ENCODE measurements at places on chromosomes 7 and 10. TPM values are rescaled to one million over a fixed set of nuclear protein-coding genes. Genes with fewer than 3 reads are reported as not detected.

GRCh38 chr10:124185084-124185483 is 91.7 kb upstream of the CHST15 start:
- DNase-seq, result peak; percentile 46

The PLCE1 gene
- 5.9 TPM for polyA plus RNA-seq

- DNase-seq, result no peak
Measured at GRCh38 chr10:31645786-31646185, 282.8 kb downstream of the ARHGAP12 start.

DNA sequence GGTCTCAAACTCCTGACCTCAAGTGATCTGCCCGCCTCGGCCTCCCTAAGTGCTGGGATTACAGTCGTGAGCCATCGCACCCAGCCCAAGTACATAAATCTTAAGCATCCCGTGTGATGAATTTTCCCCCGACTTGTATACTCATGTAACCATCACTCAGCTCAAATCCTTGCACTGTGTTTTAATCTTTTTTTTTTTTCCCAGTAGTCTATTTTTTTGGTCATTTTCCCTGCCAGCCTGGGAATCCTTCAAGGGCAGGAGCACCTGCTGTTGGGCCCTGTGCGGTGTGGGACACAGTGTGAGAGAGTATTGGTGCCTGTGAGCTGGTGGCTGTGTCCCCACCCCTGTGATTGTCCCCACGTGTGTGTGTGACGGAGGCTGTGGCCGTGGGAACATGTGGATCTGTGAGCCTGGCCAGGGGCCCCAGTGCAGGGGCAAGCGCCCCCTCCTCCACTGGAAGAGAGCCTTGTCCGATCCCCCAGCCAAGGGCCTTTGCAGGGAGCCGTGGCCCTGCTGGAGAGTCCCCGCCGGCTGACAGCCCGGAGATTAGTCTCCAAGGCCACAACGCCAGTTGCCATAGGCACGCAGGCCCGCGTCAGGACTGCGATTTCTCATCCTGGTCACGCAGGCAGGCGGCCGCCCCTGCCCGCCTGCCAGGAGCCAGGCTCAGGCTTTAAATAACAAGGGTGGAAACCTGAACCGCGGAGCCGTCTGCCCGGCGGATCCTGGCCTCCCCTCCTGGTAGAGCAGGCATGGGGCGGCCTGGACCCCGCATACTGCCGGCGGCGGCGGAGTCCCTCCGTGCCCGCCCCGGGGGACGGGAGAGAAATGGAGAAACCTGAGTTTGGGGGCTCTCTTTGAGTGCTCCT is 26.5 kb downstream of the GTF2IRD1 start:
- DNase-seq, result peak; percentile 93

The TAS2R41 gene
- not detected for polyA plus RNA-seq

DNA sequence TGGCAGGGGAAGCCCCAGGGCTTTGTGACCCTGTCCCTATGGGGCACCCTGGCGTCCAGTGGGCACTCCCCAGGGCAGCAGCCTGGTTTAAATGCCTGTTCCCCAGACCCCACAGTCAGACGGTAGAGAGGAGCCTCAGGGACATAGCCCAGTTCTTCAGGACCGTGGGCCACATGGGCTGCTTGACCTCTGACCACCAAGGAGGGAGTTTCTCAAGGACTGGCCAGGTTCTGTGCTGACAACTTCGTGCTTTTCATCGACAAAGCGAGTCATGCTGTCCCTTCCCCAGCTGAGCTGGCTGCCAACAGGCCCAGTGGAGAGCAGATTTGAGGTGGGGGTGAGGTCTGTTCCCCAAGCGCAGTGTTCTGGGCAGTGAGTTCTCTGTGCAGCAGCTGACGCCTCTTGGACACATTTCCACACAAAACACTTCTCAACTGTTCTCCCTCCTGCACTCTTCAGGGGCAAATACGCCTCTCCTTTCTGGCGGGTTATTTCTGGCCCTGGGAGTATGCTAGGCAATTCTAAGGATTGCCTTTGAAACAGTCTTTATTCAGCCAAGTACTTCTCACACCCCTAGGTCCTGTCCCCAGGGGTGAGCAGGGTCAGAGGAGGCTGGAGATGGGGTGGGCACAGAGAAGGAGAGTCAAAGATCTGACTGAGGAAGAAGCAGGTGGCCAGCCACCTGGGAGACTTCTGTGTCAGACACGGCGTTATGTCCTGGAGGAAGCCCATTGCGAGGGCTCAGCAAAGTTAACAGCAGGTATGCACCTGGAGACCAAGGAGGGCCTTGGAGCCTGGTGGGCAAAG is 57.3 kb upstream of the CAMK2B start:
- peak; percentile 18 for DNase-seq

DNA sequence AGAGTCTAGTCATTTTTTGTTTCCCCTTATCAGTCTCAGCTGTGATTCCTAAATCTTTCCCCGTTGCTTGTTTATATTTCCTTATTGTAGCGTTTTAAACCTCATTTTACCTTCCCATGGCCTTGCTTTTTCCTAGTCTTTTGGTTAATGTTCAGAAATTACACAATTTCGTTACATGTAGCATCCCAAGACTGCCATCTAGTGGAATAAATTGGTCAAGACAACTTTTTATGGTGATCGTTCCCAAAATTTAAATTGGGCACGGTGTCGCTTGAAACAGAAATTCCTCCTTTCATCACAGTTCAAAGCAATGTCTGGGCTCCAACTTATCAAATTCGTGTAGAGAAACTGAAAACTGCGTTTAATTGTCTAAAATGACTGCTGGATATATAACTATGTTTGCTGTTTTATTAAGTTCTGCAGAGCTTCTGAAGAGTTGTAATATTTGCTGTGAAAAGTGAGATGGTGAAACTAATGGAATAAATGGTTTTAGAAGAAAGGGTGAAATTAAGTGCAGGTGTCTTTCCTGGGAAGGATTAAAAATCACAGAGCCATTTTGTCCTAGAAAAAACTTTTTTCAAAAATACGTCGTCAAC is 370.2 kb downstream of the PHF14 start:
- no peak for DNase-seq

The MEST gene
- polyA plus RNA-seq, result 23.6 TPM

GRCh38 chr10:91745090-91745831 is 53.0 kb upstream of the TNKS2 start:
- DNase-seq, result peak; percentile 26

DNA sequence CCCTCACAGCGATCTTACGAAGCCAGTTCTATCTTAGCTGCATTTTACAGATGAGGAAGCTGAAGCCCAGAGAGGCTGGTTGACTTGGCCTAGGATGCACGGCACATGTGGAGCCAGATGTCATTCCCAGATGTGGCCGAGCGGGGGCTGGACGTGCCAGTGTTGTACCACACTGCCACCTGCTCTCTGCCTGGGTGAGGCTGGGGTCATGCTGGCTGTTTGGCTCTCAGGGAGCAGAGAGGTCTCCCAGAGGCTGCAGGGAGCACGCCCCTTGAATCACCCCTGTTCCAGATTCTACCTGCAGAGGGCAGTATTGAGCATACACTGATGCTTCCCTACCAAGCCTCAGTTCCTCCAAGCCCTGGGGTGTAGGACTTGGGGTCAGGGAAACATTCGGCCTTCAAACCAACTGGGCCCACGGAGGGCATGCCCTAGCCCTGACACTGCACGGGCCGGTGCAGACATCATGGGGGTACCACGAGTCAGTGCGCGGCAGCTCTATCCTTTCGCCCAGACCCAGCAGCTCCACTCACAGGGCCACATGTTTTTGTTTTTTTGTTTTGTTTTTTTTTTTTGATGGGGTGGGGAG is 3.8 kb upstream of the GTF2IRD1 start:
- DNase-seq, result no peak

DNA sequence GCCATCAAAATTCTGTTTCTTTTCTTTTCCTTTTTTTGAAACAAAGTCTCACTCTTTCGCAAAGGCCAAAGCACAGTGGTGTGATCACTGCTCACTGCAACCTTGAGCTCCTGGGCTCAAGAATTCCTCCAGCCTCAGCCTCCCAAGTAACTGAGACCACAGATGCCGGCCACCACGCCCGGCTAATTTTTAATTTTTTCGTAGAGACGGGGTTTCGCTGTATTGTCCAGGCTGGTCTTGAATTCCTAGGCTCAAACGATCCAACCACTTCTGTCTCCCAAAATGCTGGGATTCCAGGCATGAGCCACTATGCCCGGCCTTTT is 25.7 kb upstream of the TRIM56 start:
- DNase-seq, result no peak

The MRC1 gene
- 3.4 TPM for polyA plus RNA-seq

The RBM20 gene
- 0.88 TPM for polyA plus RNA-seq

DNA sequence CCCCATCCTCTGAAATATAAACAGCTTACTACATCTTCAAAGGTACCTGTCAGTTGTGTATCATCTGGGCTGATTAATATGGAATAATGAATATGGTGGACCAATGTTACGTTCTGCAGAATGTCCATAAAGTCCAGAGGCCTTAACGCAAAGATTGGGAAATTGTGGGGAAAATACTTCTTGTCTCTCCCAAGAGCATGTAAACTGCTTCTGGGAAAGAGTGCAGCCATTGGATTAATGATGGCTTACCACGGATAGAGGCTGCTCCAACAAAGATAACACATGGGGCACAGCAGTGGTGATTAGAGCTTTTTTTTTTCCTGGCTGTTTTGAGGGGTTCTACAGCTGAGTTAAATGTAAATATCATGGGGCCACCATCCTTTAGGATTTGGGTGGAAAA is 340.4 kb upstream of the AKR1E2 start:
- DNase-seq, result no peak

The ZWINT gene
- 5.0 TPM for polyA plus RNA-seq

DNA sequence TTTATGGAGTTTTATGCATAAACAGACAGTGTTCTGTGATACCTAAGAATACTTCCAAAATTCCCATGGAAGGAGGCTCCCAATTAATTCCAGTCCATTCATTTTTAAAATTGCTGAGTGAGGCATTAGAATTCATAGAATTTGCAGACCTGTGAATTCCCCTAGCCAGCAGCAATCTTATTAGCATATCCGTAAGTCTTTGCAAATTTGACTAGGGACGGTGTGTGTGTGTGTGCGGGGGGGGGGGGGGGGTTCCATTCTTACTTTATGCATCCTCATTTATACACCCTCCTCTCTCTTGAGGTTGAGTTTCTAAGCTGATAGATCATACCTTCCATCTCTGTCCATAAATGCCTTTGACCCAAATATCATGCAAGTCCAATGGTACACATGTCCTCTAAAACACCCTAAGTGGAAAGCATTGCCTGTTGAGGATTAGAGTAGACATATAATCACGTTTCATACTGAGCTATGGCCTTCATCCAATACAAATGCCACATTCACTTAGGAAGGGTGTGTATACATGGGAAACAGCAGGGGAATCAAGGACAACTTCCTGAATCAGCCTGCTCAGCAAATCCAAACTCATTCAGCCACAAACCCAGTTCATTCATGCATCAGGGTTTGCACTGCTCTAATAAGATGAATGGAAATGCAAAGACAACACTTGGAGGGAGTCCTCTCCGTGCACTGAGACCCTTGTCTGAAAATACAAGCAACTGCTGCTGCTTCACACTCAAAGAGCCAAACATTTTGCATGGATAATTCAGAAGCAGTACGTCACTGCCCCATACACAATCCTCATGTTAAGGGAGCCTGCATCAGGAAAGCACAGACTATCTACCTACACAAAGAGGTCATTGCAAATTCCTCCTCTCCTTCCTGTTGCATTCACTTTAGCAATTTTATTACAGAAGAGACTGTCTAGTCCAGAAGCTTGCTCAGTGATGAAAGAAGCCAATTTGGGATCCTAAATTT is 350.8 kb downstream of the KCNMA1 start:
- DNase-seq, result no peak

DNA sequence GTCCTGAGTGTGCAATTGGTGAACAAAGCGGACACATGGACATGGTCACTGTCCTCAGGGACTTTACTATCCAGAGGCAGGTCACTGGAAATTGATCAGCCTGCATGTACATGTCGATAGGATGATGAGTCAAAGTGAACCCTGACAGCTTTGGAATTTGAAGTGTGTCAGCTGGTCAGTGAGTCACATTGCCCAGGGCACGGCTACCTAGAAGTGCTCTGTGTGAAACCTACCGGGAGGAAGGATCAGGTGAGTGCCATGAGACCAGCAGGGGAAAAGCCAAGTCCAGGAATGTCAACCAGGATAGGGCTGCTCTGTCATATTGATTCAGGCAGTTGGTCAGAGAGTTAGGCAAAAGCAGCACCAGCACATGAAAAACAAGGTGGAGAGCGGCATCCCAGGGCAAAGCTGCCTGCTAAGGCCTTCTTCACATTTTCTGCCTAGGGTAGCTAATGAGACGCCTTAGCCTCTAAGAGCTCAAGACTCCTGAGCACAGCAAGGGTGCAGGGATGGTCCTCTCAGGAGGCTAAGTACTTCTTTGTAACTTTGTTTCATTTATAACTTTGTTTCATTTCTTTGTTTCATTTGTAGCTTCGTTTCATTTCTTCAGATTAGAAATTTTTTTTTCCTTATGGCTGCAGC is 19.4 kb upstream of the PDCD4 start:
- DNase-seq, result no peak

The HABP2 gene
- 27.4 TPM for polyA plus RNA-seq

DNA sequence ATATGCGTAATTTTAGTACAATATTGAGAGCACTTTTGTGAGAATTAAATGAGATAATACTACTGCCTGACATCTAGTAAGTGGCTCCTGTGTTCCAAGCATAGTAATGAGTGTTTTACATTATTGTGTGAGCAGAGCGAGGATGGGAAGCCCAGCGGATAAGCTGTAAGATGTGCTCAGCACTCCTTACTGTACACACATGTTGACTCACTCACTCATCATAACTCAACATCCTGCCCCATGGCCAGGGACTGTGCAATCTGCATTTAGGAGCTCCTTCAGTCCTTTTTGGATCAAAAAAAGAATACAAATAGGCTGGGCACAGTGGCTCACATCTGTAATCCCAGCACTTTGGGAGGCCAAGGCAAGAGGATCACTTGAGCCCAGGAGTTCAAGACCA is 72.9 kb upstream of the NEBL start:
- DNase-seq, result no peak

DNA sequence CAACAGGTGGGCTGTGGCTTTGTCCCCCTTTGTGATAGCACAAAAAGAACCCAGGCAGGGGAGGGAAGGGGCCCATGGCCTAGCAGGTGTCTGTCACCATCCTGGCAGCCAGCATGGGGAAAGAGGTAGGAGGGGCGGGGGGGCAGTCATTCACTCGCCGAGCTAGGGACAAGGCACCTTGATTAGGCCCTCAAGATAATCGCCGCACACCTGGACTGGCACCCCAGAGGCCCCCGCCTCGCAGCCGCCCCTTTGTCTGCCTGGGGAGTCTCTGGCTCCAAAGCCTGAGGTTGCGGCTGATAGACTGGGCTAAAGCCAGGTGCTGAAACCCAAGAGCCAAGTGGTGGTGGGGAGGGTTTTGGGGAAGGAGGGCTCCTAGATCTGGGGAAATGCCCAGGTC is 151.2 kb upstream of the PCBD1 start:
- DNase-seq, result no peak

Data from kidney (tissue), 22 donors.